Left lung (tissue), 14 donors: ENCODE measurements at places on chromosomes 12 and 14.

GRCh38 chr12:108759924-108760323 lies 28.6 kb upstream of the CORO1C start:
- no peak for DNase-seq

GRCh38 chr12:100797786-100798185 lies 3.2 kb downstream of the ANO4 start:
- no peak for DNase-seq

DNA sequence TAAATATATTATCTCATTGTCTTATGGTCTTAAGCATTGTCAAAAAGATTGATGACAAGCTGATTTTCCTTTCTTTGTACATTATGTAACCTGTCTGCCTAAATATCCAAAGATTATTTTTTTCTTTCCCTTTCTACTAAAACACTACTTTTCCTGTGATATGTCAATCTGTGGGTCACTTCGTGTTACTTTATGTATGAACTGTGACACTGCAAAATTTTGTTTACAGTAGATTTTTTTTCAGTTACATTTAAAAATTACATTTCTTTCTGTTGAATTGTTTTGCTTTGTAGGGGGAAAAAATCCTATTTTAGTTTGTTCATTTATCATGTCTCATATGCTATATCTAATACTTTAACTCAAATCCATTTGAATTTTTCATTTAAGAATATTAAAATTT lies 392.3 kb upstream of the ATXN7L3B start:
- no peak for DNase-seq

DNA sequence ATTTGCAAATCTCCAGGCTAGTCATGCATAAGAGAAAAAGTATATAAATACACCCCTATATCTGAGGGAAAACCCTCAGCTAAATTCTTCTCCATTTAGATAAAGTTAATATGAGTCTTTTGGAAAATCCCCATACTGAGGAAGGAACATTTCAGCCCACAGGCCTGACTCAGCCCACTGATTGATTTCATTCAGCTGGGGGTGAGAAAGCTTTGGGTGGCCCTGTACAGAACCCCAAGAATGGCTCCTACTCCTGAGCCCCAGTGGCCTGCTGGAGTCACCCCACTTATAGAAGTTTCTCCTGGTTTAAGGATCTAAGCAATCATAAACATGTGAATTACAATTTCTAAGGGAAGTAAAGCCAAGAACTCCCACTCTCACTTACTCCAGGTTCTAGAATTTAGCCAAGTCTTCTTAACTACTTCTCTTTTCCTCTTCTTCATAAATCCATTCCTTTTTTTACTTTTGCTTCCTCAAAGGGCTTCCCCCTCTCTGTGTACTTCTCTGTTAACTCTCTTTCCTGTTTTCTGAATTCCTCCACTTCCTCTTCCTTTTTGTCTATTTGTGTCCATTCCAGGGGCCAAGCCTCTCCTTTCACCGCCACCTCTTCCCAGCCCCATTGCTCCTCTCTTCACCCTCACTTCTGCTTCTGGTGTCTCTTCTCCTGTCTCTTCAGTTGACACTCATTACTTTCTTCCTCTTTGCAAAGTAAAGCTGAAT lies 21.0 kb downstream of the RTN1 start:
- DNase-seq, result no peak
